ENCODE measurements at places on chromosomes 7 and 10.

DNA sequence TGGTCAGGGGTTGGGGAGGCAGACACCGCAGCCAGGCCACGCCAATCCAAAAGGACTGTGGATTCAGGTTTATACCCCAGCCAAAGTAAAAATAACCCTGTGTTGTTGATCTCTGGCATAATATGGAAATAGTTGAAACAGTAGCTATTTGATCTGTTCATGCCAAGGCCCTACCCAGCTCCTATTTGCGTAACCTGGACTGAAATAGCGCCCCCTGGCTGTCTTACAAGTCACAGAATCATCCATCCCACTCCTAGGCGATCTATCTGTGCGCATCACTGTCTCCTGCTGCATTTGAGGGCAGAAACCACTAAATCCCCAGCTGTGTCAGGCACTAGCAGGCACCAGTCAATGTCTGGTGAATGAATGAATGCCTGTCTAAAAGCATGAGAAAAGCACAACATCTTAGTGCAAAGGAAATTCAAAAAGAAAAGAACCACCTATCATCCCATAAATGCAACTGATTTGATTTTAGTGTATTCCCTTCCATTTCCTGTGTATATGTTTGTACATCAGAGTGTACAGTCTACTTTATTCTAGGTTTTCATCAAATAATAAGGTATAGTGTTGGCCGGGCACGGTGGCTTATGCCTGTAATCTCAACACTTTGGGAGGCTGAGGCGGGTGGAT is 160.0 kb downstream of the SLIT1 start:
- DNase-seq = peak; percentile 46

GRCh38 chr10:118873091-118873737 is 118.4 kb upstream of the CACUL1 start:
- no peak for DNase-seq

GRCh38 chr7:152986376-152986775 is 226.8 kb downstream of the ACTR3B start:
- DNase-seq = no peak

DNA sequence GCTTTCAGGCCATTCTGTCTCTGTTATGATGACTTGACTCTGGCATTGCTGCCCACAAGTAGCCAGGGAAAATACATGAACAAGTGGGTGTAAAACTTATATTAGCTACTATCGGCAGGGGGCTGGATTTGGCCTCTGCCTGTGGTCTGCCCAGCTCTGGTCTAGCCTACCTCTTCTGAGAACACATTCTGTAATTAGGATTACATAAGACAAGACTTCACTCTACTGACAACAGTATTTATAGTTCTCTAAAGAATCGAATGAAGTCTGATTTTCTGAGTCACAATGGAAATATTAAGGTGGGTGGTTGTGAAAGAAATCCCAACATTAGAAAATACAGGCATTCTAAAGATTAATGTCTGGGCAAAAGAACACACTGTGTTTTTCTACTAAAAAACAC is 55.5 kb downstream of the DLD start:
- DNase-seq = no peak

DNA sequence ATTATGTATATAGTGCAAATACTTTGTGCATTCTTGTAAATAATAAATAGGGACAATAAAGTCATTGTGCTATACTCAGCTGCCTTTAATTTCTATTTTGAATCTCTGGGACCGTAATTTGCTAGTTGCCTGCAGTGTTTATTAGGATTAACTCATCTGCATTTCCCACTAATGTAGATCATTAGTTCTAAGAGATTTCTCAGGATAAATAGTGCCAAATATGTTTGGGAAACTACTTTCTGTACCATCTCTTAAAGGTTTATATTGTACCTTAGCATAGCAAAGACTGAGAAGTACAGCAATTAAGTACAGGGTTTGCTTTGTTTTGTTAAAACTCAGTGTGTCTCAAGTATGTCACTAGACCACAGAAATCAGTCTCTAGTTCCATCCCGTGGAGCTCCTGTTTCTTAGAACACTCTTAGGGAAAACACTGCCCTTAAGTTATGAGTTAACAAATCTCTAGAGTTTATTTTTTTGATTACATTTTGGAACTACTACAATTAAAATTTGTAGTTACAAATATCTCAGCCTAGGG is 26.0 kb downstream of the ADD3 start:
- no peak for DNase-seq

DNA sequence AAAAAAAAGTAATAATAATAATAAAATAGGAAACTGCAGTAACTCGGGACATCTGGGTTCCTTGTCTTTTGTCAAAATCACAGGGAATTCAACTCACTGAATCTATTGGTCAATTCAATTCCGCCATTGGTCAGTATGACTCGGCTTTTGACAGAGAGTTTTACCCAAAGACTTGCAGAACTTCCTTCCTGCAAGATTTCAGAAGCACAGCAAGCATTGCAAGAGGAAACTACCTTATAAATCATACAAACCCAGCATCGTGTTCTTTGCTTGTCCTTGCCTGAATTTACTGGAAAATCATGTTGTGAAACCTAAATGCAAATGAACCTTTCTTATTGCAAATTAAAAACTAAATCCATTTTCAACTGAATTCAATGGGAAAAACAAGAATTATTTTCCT is 15.5 kb downstream of the KLF6 start:
- DNase-seq = no peak

GRCh38 chr10:89162596-89162995 is 44.5 kb downstream of the CH25H start:
- no peak for DNase-seq

DNA sequence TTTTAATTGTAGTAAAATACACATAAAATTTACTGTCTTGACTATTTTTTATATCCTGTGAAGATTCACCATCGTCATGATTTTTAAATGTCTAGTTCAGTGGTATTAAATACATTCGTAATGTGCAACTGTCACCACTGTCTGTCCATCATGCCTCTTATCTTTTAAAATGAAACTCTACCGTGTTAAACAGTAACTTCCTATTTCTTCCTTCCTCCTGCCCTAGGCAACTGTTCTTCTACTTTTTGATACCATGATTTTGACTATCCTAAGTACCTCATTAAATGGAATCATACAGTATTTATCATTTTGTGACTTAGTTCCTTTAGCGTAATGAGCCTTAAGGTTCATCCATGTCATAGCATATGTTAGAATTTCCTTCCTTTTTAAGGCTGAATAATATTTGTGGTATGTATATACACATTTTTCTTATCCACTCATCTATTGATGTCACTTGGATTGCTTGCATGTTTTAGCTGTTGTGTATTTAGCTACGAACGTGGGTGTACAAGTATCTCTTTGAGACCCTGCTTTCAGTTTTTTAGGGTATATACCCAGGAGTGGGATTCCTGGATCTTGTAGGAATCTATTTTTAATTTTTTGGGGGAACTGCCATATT is 13.5 kb downstream of the SLK start:
- no peak for DNase-seq

- no peak for DNase-seq
Observed at GRCh38 chr10:84156768-84157167, 16.8 kb upstream of the GPR15LG start.

GRCh38 chr10:5233324-5233723 is 36.7 kb downstream of the AKR1C4 start:
- no peak for DNase-seq

DNA sequence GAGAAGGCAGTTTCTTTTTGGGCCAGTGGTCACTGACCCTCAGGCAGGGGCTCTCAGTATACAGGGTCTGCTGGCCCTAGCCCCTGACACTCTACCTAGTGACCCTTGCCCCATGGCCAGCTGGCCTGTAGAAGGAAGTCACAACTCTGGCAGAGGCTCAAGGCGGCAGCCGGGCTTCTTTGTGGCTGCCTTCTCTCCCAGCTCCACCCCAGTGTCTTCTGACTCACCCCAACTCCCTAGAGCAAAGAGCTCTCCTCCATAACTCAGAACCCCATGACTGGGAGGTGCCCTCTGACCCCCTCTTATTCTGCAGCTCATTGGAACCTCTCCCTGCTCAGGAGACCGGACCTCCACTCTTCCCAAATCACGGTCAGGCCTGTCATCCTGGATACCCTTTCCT is 358.2 kb downstream of the FGFR2 start:
- no peak for DNase-seq

- no peak for DNase-seq
Observed at GRCh38 chr10:10132009-10132408, 885.7 kb upstream of the CELF2 start.

- DNase-seq = no peak
Observed at GRCh38 chr7:5429857-5430611, 6.4 kb upstream of the TNRC18 start.

DNA sequence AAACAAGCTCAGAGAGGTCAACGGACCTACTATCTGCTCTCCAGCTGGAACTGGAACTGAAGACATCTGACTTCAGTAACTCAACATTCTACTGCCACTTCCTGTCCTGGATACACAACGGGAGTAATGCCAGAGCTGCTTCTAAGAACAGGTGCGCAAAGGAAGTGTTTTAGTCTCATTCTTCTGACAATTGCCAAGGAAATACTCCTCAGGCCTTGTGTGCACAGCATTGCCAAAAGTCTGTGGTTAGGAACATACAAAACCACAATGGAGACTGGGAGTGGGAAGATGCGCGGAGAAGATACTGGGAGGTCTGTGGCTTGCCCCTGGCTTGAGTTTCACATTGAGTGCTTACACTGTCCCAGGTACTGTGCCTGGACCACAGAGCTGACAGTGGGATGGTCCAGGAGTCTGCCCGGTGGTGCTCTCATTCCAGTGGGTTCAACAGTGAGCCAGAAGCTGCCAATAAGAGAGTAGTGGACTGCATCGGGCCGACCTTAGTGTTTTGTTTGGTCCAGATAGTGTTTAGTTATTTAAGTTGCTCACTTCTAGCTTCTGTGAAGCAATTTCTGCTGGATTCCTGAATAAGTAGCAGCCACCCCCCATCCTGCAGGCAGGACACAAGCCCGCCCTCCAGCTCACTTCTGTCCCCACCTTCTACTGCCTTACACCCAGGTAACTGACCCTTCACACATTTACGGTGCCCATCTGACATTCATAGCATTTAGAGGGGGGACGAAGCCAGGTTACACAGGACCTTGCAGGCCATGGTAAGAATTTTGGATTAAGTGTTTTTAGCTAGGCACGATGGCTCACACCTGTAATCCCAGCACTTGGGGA is 10.3 kb downstream of the TBL2 start:
- peak; percentile 46 for DNase-seq

GRCh38 chr7:142612237-142612881 is 136.9 kb upstream of the PRSS1 start:
- DNase-seq = no peak

- DNase-seq = no peak
Observed at GRCh38 chr10:12063483-12063818, 5.3 kb upstream of the DHTKD1 start.

DNA sequence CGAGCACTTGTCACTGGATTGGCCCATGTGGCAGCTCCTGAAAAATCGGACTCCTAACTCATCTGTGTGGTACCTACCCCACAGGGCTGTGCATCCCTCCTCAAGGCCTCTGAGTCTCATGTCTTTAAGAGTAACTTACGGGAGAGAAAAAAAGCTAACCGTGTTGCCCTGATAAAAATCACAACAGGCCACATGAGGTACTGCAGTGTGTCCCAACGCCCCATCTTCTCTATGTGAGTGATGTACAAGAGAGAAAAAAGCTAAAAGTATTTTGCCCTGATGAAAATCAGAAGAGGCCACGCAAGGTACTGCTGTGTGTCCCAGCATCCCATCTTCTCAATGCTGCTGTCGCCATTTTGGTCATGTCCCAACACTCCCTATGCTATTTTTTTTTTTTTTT is 41.2 kb upstream of the ADRB1 start:
- no peak for DNase-seq

- no peak for DNase-seq
Observed at GRCh38 chr10:23643111-23643780, 204.4 kb downstream of the OTUD1 start.

- DNase-seq = no peak
Observed at GRCh38 chr7:106551936-106552335, 109.0 kb downstream of the CCDC71L start.

DNA sequence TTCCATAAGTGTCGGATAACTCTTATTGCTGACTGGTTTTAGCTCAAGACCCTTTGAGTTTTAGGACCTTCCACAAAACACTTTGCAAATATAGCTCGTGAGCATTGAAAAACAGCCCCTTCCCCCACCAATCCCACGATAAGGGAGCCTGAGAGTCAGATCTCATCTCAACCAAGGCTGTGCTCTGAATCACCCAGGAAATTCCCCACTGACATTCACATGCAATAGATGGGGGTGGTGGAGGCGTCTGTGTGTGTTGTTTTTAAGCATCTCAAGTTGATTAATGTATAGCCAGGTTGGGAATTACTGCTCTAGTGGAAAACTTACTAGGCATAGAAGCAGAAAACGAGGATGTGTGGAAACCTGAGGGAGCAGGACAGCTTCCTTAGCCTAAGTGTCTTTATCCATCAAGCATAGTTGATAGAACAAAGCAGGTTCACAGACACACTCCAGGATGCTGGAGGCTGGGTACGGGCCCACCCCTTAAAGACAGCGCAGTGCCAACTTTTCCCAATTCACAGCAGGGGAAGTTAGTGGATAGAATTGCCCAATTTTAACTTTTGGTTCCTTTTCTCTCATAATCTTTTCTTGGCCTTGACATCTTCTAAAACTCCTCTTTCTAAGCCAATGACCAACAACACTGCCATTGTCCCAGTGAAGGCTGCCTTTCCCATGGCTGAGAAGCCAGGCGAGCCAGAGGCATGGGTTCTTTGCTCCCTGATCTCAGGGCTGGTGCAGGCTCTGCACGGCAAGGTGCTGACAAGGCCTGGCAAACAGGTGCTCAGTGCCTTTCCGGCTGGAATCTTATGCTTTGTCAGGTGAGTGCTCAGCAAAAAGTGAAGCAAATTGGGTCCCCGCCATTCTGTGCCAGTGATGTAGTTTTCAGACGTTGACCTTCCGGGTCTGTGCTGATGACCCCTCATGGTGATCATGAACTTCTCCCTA is 98.5 kb upstream of the INSIG1 start:
- DNase-seq = no peak

- no peak for DNase-seq
Observed at GRCh38 chr7:149218469-149219420, 20.7 kb upstream of the ZNF212 start.

GRCh38 chr10:52212802-52213201 is 101.3 kb upstream of the DKK1 start:
- DNase-seq = no peak

DNA sequence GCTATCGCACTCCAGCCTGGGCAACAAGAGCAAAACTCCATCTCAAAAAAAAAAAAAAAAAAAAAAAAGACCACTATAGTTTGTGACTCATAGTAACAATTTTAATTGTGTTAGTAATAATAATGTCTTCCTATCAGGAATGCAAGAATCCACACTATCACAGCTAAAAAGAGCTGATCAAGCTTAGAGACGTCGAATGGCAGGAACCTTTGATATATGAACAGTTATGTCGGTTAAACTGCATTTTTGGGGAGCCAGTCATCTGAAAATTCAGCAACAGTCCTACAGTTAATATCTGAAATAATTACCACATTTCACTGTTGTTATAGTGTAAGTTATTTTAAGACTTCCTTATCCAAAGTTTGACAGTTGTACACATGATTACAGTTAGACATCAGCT is 8.8 kb downstream of the PHYH start:
- DNase-seq = no peak

GRCh38 chr10:96705134-96705533 is 15.2 kb downstream of the PIK3AP1 start:
- DNase-seq = no peak

All from LNCaP clone FGC (cell line).